NCI-H1436 treated with DMSO at 0.1 percent for 48 hours (cell line): ENCODE measurements at places on chromosomes 16 and 17.

DNA sequence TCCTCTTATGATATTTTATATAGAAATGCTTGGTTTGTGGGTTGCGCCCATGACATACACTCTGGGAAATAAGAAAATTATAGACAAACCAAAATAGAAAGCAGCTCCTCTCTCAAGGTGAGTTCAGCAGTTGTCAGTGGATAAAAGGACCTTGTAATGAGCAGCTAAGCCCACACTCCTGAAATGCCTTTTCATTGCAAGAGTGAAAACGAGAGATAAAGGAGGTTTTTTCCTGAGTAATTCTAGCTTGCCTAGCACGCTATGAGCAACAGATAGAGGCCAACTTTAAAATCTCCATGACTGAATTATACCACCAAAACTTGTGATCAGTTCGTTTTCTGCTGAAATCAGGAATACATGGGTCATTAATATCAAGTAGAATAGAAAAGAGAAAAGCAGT is 261.8 kb upstream of the CACNG5 start:
- DNase-seq = no peak

DNA sequence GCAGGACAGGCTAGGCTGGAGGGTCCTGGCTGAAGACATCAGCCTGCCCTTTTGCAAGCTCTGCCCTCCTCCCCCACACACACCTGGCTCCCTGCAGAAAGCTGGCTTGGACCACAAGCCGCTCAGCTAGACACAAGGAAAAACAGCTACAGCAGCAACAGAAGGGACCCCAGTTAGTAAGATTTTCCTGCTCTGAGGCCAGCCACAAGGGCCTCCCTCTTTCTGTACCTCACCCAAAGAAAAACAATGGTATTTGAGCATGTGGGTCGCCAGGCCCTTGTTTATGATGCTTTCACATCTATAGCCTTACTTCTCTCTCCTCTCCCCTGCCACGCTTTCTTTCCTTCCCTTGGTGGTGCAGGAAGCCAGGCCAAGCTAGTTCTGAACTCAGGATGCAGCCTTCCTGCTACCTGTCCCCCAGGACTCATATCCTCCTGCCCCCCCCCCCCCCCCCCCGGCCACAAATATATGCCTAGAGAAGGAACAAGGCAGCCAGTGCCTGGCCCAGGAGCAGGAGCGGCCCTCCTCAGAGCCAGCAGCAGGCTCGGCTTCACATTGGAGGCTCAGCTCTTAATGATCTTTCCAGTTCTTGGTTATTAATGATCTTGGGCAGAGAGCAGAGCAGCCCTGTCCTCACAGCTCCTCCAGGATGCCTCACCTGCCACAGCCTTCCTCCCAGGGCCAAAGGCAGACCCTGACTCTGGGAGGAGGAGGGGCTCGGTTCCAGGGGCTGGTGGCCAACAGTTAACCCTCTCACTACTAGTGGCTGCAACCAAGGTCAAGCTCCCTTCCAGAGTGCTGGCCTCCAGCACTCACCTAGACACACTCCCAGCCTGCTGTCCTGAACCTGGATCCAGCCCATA is 19.5 kb downstream of the GRIN2C start:
- no peak for DNase-seq

DNA sequence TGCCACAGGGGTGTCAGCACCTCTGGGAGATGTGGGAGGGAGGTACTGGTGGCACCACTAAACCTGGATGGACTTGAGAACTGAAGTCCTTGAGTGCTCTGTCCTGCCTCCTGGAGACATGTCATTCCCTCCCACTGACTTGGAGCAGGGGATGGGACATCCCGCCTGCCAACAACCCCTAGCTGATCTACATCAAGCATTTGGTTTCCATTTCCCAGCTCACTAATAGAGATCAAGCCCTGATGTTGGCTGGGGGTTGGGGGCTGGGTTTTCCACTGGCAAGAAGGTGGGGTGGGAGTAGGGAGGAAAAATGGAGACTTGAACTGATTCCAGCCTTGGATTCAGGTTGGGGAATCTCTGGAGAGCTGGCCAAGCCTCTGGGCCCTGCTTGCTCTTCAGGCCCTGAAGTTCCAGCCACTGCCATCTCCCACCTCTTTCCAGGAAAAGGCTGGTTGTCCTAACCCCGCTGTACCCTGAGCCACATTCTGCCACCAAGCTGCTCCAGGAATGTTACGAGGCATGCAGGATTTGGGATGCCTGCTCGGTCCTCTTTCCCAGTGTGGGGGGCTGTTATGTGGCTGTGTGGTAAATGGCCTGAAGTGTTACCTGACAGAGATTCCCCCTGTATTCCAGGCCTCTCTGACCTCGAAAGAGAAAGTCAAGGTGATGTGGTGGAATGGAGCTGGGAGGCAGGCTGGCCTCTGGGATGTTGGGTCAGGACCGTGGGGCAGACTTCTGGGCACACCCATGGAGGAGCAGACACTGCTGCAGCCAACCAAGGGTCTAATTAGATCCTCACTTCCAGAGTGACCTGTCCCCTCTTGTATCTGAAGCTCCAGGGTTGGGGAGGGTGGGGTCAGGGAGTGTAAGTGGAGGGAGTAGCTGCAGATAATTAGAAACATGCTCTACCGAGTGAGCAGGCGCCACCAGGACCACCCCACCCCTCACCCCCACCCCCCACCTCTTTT is 16.7 kb downstream of the IGFBP4 start:
- no peak for DNase-seq

DNA sequence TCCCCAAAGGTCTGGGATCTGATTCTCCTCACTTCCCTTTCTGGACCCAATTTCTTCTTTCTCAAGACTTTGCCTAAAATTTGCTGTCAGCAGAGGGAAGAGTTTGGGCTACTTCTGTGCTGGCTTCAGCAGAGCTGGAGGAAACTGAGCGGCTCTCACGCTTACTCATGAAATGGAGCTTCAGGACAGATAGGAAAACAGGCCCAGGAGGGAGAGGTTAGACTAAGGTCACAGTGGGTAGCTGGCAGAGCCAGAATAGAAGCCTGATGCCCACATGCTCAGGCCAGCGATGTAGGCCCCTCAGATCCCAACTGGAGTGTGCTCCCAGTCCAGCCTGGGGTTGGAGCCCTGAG is 593 bp downstream of the SLC38A7 start:
- no peak for DNase-seq

DNA sequence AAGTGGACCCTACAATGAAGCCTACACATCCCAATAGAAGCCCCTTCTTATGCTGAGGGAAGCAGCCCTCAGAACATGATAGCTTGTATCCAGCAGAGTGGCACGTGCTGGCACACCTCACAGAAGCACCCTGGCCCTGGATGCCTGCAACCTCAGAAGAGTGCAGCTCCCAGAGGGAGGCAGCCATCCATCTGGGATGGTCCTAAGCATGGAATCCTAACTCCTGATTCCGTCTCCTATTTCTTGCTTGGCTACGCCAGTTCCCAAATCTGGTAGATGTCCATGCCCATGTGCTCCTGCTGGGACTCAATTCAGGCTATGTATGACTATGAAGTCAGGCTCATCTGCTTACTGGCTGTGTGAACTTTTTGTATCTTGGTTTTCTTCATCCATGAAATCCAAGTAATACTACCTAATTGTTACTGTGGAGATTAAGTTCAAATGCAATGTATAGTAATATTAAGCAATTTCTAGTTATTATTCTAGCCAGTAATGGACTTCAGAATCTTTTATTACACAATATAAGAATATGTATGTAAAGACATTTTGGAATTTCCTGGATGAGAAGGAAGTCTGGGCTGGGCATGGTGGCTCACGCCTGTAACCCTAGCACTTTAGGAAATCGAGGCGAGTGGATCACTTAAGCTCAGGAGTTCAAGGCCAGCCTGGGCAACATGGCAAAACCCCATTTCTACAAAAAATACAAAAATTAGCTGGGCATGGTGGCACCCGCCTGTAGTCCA is 32.4 kb downstream of the SIAH1 start:
- no peak for DNase-seq

- no peak for DNase-seq
Measured at GRCh38 chr16:89363621-89364393, 126.6 kb downstream of the ANKRD11 start.

- no peak for DNase-seq
Measured at GRCh38 chr17:7220593-7221277, 997 bp downstream of the ACADVL start.

- no peak for DNase-seq
Measured at GRCh38 chr16:86391984-86392383, 118.3 kb upstream of the FOXF1 start.

GRCh38 chr17:43146649-43147048 is 21.5 kb upstream of the BRCA1 start:
- no peak for DNase-seq
